NCI-H748 treated with DMSO at 0.1 percent for 48 hours (cell line): ENCODE measurements at places on chromosomes 11 and 22.

DNA sequence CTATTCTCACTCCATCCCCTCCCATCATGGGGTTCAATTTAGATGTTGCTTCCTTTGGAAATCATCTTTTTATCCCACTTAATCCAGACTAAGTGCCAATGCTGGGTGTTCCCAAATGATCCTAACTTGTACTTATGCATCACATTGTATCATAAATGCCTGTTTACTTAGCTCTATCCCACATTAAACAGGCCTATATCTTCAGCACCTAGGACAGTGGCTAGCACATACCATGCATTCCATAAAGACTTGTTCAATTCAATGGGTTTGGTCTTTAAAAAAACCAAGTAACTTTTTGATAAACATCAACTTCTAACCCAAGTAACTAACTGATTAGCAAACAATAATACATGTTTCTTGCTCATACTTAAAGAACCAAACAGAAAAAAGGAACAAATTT, 40.6 kb downstream of the RSF1 start:
- DNase-seq = no peak

- DNase-seq = no peak
Measured at GRCh38 chr11:8693555-8693954, 11.0 kb downstream of the RPL27A start.

- no peak for DNase-seq
Measured at GRCh38 chr11:30304620-30305019, 18.3 kb upstream of the ARL14EP start.

GRCh38 chr11:63998558-63999348, 12.5 kb downstream of the OTUB1 start:
- DNase-seq = no peak

DNA sequence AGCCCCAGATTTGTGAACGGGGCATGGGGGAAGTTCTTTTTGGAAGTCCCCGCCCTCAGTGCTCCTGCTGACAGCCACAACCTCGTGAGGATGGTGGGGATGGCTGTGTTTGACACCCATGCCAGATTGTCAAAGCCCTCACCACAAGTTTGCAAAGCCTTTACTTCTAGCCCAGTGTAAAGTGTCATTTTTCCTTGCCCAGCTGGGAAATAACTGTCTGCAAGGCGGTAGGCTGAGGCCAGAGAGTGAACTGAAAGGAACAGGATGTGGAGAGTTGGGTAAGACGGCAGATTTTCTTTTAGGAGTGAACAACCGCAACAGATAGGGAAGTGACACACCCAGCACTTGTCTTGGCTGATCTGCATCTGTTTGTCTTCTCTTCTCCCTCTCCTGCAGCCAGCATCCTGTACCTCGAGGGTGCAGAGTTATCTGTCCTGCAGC, 13.6 kb downstream of the IL17RA start:
- DNase-seq = no peak

GRCh38 chr11:67045314-67045713, 11.3 kb upstream of the RHOD start:
- no peak for DNase-seq

GRCh38 chr11:47928426-47928825, 51.9 kb upstream of the PTPRJ start:
- DNase-seq = no peak

GRCh38 chr11:47216121-47216798, 1.5 kb downstream of the DDB2 start:
- DNase-seq = no peak

- DNase-seq = no peak
Measured at GRCh38 chr11:118939953-118940598, 14.3 kb upstream of the BCL9L start.
